Osteoblast (primary cell): ENCODE measurements at places on chromosomes 7 and 10.
A peak's percentile ranks its signal among the peaks of the same experiment; 100 is the strongest.

GRCh38 chr7:20306180-20306946 is 24.3 kb upstream of the ITGB8 start:
- DNase-seq = no peak

DNA sequence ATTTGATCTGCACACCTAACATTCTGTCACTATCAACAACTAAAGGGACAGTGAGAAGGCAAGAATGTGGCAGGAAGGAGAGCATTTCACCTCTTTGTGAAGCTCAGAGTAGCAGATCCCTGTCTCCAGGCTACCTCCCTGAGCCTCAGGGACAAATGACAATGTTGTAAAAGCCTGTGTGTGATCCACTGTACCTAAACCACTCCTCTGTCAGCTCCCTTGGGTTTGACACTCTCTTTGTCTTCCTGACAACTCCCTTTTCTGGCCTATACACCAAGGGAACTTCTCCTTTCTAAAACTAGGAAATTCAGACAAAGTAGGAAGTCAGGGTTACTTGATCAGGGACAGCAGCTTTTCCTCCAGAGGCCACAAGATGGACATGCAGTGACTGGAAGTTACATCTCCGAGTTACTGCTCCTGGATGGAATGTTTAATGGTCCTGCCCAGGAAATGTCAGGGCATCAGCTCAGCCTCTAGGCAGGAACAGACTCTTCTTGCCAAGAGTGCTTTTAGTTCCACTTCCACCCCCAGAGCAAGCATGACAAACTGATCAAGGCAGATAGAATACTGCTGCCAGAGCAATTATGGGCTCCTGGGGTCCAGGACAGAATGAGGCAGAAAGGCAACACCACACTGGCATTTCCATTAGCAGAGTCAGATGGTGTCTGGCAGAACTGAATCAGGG is 1014.5 kb upstream of the LRRTM3 start:
- DNase-seq = no peak

DNA sequence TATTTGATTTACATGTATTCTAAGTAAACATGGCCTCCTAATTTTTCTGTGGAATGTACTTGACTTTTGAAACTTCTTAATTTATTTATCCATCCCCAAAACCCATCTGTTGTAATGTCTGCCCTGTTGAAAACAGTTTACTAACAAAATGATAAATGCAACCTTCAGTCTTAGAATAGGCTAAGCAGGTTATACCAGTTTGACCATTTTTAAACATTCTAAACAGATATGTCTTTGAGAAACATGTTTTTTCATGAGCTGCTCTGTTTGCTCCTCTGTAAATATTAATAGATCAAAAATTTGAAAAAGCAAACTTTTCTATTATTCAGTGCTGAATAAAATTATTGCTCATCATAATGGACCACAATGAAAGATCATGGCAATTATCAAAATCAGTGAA is 33.4 kb upstream of the NRBF2 start:
- DNase-seq = no peak

- DNase-seq = no peak
Observed at GRCh38 chr7:113664867-113665266, 253.9 kb downstream of the PPP1R3A start.

DNA sequence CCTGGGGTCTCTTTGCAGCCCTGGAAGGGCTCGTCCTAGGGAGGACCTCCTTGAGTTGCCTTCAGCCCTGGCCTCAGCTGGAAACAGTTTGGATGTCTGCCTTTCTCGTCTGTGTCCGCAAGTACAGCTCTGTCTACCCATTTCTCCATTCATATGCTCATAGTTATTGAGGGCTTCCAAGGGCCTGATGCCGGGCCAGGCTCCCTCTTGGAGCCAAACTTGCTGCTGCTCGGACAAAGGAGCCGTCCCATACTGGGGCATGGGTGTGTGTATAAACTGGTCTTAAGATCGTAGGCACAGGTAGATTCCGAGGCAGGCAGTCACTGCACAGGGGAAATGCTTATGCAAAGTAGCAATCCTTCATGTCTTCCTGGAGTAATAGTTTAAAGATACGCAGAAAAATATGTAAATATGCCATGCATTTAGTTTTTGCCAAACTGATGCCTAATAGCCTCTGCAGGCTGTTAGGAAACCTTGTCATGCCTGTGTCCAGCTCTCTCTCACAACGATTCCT is 117.0 kb upstream of the BTBD16 start:
- DNase-seq = peak; percentile 65

- DNase-seq = peak; percentile 59
Observed at GRCh38 chr10:44478876-44479705, 94.2 kb upstream of the CXCL12 start.

DNA sequence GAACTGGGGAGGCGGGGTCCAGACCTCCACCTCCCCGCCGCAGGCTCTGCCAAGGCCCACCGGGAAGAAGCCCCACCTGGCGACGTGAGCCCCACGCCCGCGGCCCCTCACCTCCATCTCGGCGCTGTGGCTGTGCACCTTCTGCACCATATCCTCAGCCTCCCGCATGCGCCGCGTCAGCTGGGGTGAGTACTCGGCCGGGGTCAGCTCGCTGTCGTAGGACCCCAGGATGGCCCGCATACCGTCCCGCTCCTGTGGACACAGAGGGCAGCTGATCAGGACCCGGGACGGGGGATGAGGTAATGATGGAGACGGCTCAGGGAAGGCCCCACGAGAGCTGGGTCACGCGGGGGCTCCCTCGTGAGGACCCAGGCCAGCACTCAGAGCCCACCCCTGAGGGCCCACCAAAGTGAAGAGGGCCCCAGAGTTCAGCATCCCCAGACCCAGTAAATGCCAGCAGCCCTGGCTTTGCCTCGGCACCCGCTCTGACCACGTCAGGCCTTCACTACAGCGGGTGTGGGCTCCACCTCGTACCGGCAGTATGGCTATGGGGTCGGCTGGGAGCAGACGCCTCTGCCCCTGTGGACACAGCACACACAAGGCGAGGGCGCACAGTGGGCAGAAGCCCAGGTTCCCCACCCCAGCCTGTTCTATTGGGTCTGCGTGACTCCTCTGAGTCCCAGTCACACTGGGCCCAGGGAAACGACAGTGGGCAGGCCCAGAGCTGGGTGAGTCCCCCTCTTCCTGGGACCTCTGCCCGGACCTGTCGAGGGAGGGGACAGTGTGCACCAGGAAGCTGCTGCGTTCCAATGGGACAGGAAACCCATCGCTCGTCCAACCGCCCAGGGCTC is 218.1 kb downstream of the MAD1L1 start:
- DNase-seq = peak; percentile 74

GRCh38 chr10:43623351-43623750 is 17.1 kb downstream of the ZNF485 start:
- no peak for DNase-seq

GRCh38 chr10:29646238-29646902 is 11.6 kb upstream of the SVIL start:
- DNase-seq = peak; percentile 83

GRCh38 chr7:55969391-55969790 is 5.0 kb downstream of the NIPSNAP2 start:
- DNase-seq = no peak

- DNase-seq = no peak
Observed at GRCh38 chr10:91924212-91925021, 847 bp downstream of the BTAF1 start.

DNA sequence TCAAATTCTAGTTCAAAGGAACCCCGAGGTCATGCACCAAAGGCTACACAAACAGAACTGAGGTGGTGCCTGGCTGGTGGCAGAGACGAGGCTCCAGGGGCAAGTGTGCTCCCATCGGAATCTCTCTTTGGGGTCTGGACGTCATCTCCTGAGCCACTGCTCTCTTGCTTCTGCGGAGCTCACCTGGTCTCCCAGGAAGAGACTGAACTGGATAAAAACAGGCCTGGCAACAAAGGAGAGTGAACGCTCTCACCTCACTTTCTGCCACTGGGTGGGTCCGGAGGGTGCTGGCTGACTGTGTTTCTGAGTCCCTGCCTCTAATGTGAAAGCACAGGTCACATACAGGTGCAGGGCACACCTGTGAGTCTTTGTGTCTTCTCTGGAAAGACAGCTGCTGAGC is 22.4 kb downstream of the VIPR2 start:
- no peak for DNase-seq

- no peak for DNase-seq
Observed at GRCh38 chr10:11045995-11046775, 28.5 kb downstream of the CELF2 start.

GRCh38 chr10:119309423-119309770 is 102.0 kb downstream of the GRK5 start:
- DNase-seq = no peak

DNA sequence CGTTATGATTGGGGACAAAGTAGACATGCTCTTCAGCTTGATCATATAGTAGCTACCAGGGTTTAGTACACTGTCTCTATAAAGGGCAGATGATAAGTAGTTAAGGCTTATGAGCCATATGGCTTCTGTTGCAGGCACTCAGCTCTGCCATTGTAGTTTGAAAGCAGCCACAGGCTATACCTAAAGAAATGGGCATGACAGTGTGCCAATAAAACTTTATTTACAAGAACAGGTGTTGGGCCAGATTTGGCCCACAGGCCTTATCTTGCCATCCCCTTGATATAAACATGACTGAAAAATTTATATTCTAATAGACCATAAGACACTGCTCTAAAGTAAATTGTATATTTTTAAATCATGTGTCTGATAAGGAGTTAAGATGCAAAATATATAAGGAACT is 36.6 kb downstream of the GRK5 start:
- no peak for DNase-seq

DNA sequence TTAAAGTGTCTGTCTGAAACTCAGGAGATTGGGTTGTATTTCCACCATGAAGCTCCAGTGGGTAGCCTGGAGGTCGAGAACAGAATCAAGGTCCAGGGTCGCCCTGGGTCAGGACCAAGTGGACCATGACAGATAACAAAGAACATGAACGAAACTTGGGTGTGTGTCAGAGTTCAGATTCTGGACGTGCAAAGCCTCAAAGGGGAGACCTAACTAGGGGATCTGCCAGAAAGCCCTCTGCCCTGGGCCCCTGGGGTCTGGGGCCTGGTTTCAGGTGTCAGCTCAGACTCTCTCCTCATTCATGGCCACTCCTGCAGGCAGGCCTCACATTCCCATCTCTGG is 1.6 kb downstream of the RASSF4 start:
- no peak for DNase-seq

GRCh38 chr7:130084037-130084875 is 13.9 kb downstream of the KLHDC10 start:
- no peak for DNase-seq

DNA sequence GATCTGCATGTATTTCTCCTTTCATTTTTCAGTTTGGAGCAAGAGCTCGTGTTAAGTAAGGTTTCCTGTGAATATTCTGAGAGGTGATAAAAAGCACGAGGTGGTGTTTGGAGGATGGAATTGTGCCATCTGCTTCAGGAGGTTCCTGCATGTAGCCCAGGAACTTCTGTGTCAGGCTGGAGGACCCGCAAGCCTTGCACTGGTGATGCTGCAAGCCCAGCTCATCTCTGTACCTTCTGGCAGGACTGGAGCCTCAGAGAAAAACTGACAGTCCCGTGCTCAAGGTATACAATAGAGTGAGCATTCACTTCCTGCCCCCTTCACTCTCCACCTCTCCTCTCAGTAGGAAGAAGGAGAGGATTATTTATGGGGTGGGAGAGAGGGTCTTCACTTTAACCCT is 240.7 kb upstream of the CCDC6 start:
- no peak for DNase-seq

GRCh38 chr10:10462151-10462941 is 555.3 kb upstream of the CELF2 start:
- DNase-seq = no peak

- DNase-seq = no peak
Observed at GRCh38 chr7:25060487-25061055, 64.5 kb downstream of the CYCS start.

DNA sequence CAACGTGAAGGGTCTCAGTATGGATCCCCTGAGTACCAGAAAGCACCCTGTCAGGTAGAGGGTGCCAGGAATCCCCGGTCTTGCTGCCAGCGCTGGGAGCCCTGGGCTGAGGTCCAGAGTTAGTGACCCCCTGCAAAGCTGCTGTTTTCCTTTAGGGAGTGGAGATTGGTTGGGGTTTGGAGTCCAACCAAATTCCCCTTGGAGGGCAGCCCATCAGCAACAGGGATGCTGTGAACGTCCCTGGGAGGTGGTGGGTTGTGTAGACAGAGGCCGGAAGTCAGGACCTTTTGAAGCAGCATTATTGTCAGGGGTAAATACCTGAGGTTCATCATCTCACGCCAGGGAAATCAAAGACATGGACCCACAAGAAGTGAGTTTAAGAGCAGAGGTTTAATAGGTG is 104.2 kb downstream of the COL26A1 start:
- no peak for DNase-seq

DNA sequence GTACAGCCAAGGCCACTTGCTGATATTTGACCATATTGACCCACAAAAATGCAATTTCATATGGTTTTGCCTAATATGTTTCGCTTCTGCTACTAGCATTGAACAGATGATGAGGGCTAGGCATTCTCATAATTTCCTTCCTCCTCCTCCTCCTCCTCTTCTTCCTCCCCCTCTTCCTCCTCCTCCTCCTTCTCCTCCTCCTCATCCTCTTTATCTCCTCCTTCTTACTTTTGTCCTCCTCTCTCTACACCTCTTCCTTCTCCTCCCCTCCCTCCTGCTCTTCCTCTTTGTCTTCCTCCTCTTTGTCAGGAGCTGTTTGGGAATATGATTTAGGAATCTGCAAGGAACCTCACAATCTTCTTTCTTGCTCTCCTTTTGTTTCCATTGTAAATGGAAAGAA is 133.9 kb upstream of the CELF2 start:
- no peak for DNase-seq

GRCh38 chr10:14700546-14700945 is 74.2 kb downstream of the FAM107B start:
- peak; percentile 6 for DNase-seq

- DNase-seq = no peak
Observed at GRCh38 chr7:123772652-123773051, 23.8 kb upstream of the WASL start.

GRCh38 chr7:30028749-30029635 is 780 bp downstream of the PLEKHA8 start:
- peak; percentile 86 for DNase-seq

- peak; percentile 71 for DNase-seq
Observed at GRCh38 chr10:101237982-101238731, 8.9 kb upstream of the LBX1 start.

DNA sequence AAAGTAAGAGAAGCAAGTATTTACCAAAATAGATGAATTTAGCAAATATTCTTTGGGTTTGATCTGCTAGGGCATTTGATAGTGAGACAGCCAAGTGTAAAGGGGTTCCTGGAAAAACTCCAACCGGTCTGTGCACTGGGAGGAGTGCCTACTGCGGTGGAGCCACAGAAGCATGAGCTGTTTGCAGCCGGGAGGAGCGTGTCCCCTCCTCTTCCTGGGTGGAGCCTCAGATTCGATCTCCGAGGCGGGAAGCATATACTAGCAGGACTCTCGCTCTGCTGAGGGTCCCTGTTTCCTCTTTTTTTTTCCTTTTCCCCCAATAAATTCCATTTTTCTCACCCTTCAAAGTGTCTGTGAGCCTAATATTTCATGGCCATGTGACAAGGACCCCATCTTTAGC is 45.1 kb upstream of the MET start:
- no peak for DNase-seq

GRCh38 chr7:75881436-75882095 is 2.7 kb downstream of the RHBDD2 start:
- peak; percentile 32 for DNase-seq
